RWPE1 (cell line): ENCODE measurements at places on chromosomes 5 and 9.

GRCh38 chr9:17928768-17929167, 349.9 kb downstream of the SH3GL2 start:
- no peak for DNase-seq

- no peak for DNase-seq
Observed at GRCh38 chr9:18756712-18757125, 276.3 kb downstream of the SAXO1 start.

GRCh38 chr5:10760921-10761184, 181 bp downstream of the DAP start:
- no peak for DNase-seq

DNA sequence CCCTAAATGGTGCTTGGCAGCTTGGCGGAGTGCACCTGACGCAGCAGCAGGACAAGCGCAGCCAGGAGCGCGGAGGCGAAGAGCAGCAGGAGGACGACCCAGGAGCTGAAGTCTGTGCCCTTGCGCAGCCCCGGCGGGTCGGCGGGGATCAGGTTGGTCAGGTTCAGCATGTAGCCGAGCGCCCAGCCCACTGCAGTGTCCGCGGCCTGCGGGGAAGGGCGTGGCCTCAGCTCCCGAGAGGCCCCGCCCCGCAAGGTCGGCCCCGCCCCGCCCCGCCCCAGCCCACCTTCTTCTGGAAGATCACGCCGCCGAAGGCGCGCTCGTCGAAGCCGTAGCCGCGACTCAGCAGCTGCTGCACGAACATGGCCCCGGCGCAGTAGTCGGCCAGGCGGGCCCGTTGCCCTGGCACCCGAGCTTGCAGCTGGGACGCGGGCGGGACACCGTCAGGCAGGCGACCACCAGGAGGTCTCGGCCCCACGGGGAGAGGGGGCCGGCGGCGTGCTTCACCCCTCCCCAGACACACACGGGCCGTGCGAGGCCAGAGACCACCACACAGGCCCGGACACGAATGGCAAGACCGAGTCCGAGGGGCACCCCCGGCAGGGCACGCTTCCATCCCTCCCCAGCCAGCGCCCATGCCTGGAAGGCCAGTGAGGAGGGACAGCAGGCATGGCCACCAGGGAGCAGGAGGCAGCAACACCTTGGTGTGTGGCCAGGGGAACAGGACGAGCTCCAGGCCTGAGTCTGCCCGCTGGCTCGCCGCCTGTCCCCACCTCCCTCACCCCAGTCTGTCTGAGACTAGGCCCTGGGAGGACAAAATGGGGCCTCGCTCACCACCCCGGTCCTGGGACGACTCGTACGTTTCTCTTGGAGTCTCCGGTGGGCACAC, 2.9 kb upstream of the NPDC1 start:
- no peak for DNase-seq

DNA sequence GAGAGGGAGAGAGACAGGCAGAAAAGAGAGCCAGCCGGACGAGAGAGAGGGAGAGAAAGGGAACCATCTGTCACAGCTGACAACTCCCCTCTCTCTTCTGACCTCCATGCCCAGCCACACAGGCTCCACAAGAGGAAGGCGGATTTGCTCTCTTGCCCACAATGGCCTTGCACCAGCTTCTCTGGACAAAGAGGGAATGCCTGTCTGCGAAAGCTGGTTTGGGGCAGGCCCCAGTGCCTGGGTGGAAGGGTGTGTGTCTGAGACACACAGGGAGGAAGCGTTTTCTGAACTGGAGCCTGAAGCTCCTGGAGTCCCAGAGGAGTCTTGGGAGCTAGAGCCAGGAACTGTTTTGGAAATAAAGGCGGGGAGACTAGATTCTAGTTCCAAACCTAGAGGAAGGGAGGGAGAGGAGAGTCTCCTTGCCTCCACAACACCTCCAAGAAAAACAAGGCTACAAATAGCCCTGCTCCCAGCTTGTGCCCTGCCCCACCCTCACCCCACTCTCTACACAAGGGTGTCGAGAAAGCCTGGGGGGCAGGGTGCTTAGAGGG, 12.5 kb downstream of the C1QTNF2 start:
- no peak for DNase-seq

DNA sequence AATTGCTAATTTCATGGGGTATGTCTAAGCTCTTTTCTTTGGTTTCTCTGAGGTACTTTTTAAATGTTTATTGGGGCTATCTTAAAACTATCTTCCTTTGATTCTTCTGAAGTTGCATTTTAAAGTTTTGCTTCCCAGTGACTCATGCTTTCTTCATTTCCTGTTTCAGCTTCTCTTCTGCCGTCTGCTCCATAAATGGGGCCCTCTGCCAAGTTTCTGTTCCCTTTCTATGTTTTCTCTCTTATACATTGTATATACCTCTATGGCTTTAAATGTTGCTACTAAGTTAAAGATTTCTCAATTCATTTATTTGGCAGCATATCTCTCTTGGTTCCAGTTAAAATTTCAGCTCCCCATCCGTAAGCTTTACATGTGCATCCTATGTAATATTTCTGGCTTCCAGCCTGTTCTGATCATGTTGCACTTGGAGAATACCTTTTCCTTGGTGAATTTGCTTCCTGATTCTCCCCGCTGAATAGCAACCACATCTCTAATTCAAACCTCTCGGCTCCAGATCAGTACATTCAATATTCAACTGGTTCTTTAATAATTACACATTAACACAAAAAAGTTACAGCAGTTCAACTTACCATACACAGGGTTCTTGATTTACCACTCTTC, 125.3 kb downstream of the ST8SIA4 start:
- peak; percentile 66 for DNase-seq

- DNase-seq, result no peak
Observed at GRCh38 chr9:16668734-16669295, 201.7 kb downstream of the BNC2 start.

GRCh38 chr5:30839956-30840355, 353.5 kb upstream of the CDH6 start:
- DNase-seq, result no peak

DNA sequence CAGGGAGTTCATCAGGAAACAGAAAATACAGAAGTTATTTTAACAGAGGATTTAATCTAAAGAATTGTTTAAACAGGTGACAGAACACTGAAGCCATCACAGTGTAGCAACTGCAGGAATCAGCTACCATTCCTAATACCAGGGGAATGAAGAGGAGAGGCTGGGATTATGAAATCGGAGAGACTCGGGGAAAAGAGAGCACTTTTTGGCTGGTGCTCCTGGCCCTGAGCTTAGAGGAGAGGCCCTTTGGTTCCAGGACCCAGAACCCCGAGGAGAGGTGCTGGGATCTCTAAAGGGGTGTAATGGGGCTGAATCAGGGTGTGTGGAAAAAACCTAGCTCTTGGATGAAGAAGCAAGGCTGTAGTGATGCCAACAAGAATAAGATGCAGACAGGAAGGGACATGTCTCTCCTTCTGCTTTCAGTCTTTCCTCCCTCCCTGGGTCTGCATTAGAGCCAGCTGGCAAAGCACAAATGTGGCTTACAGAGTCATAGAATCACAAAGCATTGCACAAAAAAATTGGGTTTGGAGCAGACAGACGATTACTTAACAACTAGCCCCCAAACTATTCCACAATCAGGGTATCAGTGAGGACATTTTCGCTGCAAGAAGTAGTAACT, 11.6 kb upstream of the SFXN1 start:
- no peak for DNase-seq

GRCh38 chr9:121447321-121447834, 52.3 kb downstream of the GGTA1 start:
- no peak for DNase-seq

GRCh38 chr9:71118324-71118723, 3.1 kb downstream of the TRPM3 start:
- no peak for DNase-seq

- no peak for DNase-seq
Observed at GRCh38 chr5:175554296-175554695, 75.9 kb downstream of the SFXN1 start.

DNA sequence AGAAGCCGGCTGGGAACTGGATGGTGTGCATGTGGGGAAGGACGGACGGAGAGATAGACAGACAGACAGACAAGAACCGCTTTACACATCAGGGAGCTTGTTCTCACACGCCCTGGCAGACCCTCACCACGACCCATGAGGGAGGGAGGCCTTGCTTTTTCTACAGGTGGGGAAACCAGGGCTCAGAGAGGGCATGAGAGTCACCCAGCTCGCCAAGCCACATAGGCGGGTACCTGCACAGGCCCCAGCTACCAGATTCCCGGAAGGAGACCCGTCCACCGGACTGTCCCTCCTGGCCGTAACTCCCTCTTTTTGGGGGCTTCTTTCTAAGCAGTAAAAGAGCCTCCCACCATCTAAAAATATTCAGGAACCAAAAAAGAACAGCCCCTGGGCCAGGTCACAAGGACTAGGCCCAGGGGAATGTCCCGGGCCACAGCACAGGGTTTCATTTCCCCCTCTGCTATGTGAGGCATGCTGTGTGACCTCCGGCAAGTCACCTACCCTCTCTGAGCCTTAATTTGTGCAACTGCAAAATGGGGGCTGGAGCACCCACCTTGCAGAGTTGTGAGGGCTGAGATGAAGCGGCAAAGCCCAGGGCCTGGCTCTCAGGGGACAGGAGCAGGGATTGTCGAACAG, 84.4 kb upstream of the SARDH start:
- DNase-seq, result no peak

DNA sequence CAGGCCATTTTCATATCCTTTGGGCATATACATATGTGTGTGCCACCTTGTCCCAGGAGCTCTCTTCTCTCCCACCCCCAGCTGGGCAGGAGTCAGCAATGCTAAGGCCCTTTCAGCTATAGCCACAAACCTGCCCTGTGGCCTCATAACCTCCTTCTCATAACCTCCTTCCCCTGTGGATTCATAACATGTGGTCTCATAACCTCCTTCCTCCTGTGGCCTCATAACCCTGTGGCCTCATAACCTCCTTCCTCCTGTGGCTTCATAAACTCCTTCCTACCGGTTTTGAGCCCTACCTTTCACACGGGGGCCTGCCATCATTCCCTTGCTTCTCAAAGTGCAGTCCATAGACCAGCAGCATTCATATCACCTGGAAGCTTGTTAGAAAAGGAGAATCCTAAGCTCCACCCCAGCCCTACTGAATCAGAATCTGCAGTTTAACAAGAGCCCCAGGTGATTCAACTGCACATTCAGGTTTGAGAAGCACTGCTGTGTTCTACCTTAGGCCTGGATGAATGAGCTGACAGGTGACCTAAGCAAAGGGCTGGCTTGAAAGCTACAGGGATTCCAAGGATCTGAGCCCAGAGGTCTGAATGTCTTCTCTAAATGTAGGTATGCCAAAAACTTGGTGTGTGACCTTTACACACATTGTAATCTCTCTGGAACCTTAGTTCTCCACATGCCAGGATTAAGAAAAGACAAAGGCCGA, 41.9 kb upstream of the PLPP6 start:
- no peak for DNase-seq

DNA sequence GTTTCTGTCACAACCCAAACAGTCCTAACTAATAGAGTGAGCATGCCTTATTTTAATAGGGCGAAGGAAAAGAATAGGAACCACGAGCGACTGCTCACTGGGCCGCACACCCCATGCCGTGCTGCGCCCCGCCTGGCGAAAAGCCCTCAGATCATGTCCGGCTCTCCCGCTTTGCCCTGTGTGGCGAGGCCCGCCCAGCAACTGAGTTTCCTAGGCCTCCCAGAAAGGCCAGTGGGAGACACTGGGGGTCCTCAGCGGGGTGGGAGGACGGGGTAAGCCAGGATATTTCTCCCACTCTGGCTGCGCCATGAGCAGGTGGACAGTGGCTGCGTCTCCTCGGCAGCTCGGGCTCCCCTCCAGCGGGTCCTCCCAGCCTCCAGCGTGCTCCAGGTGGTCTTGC, 138.0 kb downstream of the GAPVD1 start:
- no peak for DNase-seq

- no peak for DNase-seq
Observed at GRCh38 chr9:93002700-93003099, 55.4 kb downstream of the FGD3 start.

DNA sequence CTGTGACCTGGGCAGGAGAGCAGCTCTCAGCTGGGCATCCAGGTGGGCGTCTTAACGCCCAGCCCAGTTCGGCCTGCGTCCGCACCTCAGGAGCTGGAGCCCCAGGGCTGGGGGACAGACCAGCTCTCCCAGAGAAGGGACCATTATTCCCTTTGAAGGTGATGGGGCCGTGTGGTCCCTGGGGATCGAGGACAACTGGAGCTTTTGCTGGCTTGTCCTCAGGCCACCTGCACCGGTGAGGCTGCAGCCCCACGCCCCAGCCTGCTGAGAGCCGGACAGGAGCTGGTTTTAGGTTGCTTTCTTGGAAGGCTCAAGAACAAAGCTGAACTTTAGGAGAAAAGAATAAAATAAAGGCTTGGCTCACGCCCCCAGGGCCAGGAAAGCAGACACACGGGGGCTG, 40.9 kb downstream of the NACC2 start:
- no peak for DNase-seq

- no peak for DNase-seq
Observed at GRCh38 chr5:83440826-83441225, 30.7 kb upstream of the VCAN start.

GRCh38 chr5:173554989-173555705, 61.3 kb downstream of the BOD1 start:
- no peak for DNase-seq

DNA sequence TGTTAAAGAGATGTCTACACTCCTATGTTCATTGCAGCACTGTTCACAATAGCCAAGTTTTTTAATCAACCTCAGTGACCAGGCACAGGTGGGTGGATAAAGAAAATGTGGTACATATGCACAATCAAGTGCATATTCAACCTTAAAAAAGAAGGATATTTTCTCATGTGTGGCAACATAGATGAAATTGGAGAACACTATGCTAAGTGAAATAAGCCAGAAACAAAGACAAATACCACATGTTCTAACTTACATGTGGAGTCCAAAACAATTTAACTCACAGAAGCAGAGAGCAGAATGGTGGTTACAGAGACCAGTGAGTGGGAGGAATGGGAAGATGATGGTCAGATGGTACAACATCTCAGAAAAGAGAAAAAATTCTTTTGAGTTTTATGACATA, 31.8 kb downstream of the ANXA1 start:
- no peak for DNase-seq

DNA sequence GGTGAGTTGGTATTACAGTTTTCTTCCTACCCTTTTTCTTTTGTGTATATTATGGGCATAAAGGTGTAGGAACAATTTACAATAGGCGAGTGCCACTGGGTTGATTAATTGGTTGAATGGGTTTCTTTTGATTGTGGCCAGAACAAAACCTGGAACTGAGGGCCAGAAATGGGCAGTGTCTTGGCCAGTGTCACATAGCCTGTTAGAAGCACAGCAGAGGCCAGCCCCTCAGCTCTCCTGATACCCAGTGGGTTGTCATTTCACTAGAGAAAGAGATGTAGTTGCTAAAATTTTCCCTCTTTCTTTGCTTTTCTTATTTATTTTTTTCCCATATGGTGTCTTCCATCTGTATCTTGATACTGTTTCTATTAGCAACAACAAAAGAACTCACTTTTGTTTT, 38.8 kb upstream of the SEMA6A start:
- no peak for DNase-seq

DNA sequence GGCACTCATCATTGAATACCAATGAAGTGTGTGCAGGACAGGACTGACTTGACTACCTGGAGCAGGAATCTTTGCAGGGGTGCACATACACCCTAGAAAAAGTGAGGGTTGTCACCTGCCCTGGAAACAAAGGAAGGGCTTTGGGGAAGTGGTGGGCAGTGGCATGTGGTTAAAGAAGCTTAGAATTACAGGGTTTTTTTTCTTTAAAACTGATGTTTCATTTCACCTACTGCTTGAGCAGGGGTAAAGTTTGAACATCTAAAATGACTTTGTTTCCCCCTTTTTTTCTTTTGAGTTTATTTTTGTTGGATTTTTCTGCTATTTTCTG, 2.0 kb upstream of the KDM3B start:
- DNase-seq, result no peak

GRCh38 chr5:148751025-148751424, 75.4 kb upstream of the ADRB2 start:
- DNase-seq, result no peak
